ENCODE measurements at places on chromosomes 4 and X.

- DNase-seq, result no peak
Observed at GRCh38 chrX:19177721-19178120, 55.5 kb upstream of the ADGRG2 start.

DNA sequence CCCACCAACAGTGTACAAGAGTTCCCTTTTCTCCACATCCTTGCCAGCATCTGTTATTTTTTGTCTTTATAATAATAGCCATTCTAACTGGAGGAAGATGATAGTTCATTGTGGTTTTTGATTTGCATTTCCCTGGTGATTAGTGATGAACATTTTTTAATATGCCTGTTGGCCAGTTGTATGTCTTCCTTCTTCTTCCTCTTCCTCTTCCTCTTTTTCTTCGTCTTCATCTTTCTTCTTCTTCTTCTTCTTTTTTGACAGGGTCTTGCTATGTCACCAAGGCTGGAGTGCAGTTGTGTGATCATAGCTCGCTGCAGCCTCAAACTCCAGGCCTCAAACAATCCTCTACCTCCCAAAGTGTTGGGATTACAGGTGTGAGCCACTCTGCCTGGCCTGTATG lies 87.4 kb downstream of the CCDC160 start:
- DNase-seq, result no peak

DNA sequence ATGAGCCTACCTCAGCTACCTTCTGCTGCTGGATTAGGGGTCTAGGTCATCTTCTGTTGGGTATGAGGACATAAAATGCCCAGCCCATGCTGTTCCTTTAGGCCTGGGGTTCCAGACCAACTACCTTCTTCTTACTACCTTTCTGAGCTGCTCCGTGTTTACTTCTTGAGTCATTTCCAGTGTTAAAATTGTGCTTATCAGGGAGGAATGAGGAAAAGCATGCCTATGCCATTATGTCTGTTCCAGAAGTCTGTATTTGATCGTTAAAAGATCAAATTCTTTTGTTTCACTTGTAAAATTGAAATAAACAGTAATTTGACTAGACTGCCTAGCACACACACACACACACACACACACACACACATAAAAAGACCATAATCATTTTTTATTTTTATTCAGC lies 1912.7 kb upstream of the TENM3 start:
- DNase-seq, result no peak

DNA sequence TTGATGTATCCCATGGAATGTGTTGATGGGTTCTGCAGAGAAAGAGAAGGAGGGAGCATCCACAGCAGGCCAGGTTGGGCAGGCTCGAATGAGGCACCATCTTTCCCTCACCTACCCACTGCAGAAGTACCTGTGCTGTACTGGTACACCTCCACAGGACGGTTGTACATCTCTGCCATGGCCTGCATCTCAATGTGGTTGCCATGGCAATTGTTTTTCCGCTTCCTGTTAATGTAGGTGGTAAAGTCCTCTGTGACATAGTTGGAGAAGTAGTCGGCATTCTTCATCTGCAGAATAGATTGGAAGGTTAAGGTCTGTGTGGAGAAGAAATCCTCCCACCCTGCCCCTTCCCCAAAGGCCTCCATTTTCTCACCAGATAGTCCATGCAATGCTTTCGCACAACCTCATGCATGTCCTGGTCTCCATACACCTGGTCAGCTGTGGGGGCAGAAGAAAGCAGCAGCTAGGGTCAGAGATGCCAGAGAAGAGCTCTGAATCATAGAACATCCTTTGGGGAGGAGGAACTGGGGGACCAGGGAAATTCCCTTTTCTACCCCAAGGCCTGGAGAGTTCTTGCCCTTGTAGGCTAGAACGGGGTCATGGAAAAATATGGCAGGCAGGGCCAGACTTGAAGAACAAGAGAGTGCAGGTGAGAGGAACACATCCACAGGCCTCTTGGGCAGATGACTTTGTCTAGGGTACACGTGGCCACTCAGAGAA lies 15.9 kb upstream of the PIM2 start:
- DNase-seq, result no peak

DNA sequence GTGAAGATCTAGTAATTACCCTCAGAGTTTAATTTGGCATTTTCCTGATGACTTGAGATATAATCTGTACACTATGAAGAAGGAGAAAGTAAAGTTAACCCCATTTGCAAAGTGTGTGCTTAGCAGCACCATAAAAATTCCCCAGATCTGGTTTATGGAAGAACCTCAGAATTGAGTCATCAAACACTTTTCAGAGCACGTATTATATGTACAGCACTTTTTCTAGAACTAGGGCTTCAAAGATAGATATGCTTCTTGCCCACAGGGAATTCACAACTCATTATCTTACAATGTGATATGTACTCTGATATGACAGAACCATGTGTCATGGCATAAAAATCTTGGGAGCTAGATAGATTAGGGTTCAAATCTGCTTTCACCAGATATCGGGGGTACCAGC lies 150.9 kb downstream of the SLC10A7 start:
- DNase-seq, result no peak

GRCh38 chr4:72951147-72951546 lies 118.4 kb downstream of the COX18 start:
- DNase-seq, result no peak

- no peak for DNase-seq
Observed at GRCh38 chr4:107630185-107630705, 89.8 kb downstream of the PAPSS1 start.

- DNase-seq, result no peak
Observed at GRCh38 chr4:144185086-144185485, 44.6 kb upstream of the GYPA start.

DNA sequence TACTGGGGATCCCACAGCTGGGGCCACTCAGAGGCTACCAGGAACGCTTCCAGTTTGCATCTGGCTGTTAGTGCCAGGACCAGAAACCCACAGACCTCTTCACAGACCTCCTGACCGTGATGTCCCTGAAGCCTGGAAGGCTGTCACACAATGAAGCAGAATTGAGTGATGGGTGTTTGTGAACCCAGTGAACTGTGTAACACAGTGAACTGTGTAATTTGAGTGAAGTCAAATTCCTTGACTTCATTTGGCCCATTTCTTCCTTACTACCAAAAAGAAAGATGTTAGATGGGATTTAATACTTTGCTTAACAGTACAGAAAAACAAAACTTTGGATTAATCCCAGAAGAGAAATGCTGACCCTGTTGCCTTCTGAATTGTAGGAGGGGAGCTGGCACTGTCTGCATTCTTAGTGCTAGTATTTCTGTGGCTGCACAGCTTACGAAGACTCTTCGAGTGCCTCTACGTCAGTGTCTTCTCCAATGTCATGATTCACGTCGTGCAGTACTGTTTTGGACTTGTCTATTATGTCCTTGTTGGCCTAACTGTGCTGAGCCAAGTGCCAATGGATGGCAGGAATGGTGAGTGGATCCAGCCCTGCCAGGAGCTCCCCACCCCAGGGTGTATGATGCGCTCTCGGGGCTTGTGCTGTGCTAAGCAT lies 17.8 kb downstream of the SRD5A3 start:
- DNase-seq, result no peak

- no peak for DNase-seq
Observed at GRCh38 chr4:86521373-86521969, 72.6 kb upstream of the PTPN13 start.

DNA sequence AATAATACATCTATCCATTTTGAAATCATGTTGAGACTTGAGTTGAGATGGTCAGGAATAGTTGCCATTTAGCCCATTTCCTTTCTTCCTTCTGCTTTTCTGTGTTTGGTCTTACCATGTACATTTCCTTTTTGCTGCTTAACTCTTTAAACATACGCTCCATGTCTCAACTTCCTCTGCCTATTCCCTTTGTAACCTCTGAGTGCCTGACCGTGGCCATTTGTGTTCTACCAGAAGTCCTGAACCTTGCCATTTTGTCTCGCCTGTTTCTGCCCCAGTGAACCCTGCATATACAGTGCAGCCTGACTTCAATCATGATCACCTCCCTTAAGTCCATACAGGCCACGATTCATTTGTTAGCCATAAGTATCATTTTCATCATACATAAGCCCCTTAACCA lies 169.0 kb downstream of the RAPGEF2 start:
- no peak for DNase-seq

Data from activated T-cell treated with anti-CD3 and anti-CD28 coated beads for 24 hours (primary cell).